ENCODE measurements at places on chromosomes 7 and 10. TPM values are rescaled to one million over a fixed set of nuclear protein-coding genes. Genes with fewer than 3 reads are reported as not detected.

Gene AHR
- 118 TPM for total RNA-seq

Gene ASAH2
- total RNA-seq, result 1.5 TPM

Gene ZP3
- 0.84 TPM for total RNA-seq

Gene CYP26C1
- 0.35 TPM for total RNA-seq

Gene ZDHHC16
- 63.2 TPM for total RNA-seq

Gene PRRT4
- 0.26 TPM for total RNA-seq

Gene ODAD2
- total RNA-seq, result 0.64 TPM

Gene CNTNAP2
- 0.41 TPM for total RNA-seq

Gene TLL2
- total RNA-seq, result not detected

Gene HTRA1
- total RNA-seq, result 83.8 TPM

Gene LRRD1
- total RNA-seq, result not detected

Gene MMP21
- not detected for total RNA-seq

Gene LRIT1
- total RNA-seq, result not detected

Gene TRIM50
- 0.20 TPM for total RNA-seq

Gene NUB1
- 55.2 TPM for total RNA-seq

Gene SLC4A2
- total RNA-seq, result 178 TPM

Gene TTYH3
- total RNA-seq, result 48.8 TPM

Gene FANK1
- 2.6 TPM for total RNA-seq

Gene UCMA
- total RNA-seq, result not detected

Gene COL28A1
- total RNA-seq, result 0.61 TPM

Gene PRR15
- 2.1 TPM for total RNA-seq

Gene PILRA
- 36.9 TPM for total RNA-seq

Gene SLC18A3
- not detected for total RNA-seq

Gene LRRC4
- total RNA-seq, result 6.4 TPM

Gene PKD2L1
- 2.1 TPM for total RNA-seq

Gene KMT2E
- 97.0 TPM for total RNA-seq

Gene FXYD4
- total RNA-seq, result 1.1 TPM

Gene HYAL4
- total RNA-seq, result not detected

Gene SP8
- total RNA-seq, result not detected

Gene ANKRD26
- total RNA-seq, result 6.7 TPM

Gene ANXA7
- 102 TPM for total RNA-seq

Gene RNLS
- total RNA-seq, result 3.7 TPM

Gene CPEB3
- 5.7 TPM for total RNA-seq

Gene R3HCC1L
- 13.7 TPM for total RNA-seq

Gene EPO
- not detected for total RNA-seq
